Activated CD4-positive, alpha-beta memory T cell treated with anti-CD3 and anti-CD28 coated beads for 36 hours (primary cell): ENCODE measurements at places on chromosomes 4 and X. TPM values are rescaled to one million over a fixed set of nuclear protein-coding genes. Genes with fewer than 3 reads are reported as not detected.
A peak's percentile ranks its signal among the peaks of the same experiment; 100 is the strongest.

DNA sequence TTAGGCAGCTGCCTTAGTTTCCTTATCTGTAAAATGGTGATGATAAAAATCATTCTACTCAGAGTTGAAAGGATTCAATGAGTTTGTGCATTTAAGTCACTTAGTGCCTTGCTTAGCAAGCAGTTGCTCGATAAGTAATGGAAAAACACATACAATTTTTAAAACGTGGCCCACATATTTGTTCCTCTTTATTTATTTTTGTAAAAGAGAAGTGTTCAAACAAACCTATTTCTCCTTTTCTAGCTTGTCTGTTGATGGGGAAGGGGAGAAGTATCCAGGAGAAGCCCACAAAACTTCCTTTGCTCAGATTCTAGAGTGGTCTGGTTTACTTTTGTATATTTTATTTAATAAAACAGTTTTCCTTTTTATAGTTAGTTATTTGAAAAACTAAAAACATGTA is 3.3 kb upstream of the HPGDS start:
- H3K4me3 ChIP-seq: no peak overlapping the region
- H3K27me3 ChIP-seq: no peaks in the 10 kb centered on the region
- no peaks in the 10 kb centered on the region for H3K36me3 ChIP-seq

DNA sequence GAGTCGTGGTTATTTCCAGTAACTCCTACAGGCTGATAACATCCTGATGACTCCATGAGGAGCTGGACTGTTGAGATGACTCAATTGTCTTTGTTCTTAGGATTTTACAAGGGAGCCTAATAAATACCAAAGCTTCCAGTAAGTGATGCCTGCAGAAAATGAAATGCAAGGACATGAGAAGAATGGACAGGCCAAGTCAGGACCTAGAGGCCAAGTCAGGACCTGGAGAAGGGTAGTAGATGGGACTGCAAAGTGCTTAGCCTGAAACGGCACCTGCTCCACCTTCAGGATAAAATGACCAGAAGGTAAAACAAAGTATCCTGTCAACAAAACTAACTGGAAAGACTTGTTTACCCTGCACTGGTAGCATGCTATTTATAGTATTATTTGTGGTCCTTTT is 6.4 kb upstream of the SLC10A6 start:
- H3K27me3 ChIP-seq: no peaks in the 10 kb centered on the region
- H3K4me1 ChIP-seq: no peaks in the 10 kb centered on the region
- no peak for DNase-seq
- H3K36me3 ChIP-seq: no peaks in the 10 kb centered on the region
- H3K27ac ChIP-seq: no peak overlapping the region

DNA sequence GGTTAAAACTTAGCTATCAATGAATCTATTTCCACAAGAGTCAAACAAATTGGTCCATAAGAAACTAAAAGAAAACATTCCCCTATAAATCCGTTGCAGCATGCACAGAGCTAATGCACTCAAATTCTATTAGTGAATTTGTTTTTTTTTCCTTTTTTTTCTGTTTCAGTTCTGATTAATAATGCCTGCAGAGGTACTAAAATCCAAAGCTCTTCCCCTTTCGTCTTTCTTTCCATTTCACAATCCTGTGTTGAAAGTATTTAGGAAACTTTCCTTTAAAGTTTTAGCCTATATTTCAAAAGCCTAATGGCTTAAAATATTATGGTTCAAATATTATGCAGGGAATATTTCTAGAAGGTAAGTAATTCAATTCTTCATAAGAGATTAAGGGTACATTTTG is 45.9 kb upstream of the VEGFD start:
- H3K4me1 ChIP-seq: no peaks in the 10 kb centered on the region
- no peak for DNase-seq
- peaks cover 17% of the 10 kb centered on the region for H3K27me3 ChIP-seq
- H3K4me3 ChIP-seq: no peak overlapping the region
- no peaks in the 10 kb centered on the region for H3K36me3 ChIP-seq

DNA sequence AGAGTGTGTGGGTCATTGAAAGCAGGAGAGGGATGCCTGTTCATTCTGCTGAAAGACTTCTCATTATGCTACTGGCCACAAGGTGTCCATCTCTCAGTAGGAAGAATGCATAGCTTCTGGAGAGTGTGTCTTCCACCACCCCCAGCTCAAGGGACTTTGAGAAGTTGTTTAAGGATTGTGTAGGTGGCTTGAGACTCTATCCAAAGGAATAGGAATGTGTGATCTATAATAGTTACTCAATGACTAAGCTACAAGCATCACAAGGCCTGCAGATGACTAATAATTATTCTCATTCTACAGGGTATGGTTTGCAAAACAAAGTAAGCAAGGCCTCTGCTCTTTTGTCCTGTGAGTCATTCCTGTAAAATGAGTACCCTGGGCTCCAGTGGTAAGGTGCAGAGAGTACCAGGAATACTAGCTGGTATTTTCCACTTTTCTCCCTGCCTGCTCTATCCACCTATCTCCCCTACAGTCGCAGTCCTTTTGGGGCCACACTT is 279.8 kb upstream of the BOD1L1 start:
- no peaks in the 10 kb centered on the region for H3K36me3 ChIP-seq
- H3K4me3 ChIP-seq: no peak overlapping the region
- H3K4me1 ChIP-seq: no peaks in the 10 kb centered on the region
- no peak overlapping the region for H3K27ac ChIP-seq

DNA sequence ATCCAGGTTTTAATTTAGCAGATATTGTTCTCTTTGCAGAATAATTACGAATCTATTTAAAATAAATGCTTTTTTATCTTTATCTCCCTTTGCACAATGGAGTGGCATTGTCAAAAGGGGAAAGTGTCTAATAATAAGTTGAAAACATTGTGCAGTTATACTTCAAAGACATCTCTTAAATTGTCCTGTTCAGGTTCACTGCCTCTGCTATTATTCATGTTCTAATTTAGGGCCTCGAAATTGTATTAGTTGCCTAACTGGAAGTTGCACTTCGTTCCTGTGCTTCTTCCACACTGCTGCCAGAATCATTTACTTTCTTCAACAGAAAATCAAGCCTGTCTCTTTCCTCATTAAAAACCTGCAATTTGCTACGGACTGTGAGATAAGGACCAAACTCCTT is 150.5 kb upstream of the SPRY1 start:
- H3K27ac ChIP-seq: no peak overlapping the region
- no peaks in the 10 kb centered on the region for H3K27me3 ChIP-seq
- DNase-seq: no peak
- H3K4me1 ChIP-seq: no peaks in the 10 kb centered on the region
- H3K36me3 ChIP-seq: peaks cover 2% of the 10 kb centered on the region

DNA sequence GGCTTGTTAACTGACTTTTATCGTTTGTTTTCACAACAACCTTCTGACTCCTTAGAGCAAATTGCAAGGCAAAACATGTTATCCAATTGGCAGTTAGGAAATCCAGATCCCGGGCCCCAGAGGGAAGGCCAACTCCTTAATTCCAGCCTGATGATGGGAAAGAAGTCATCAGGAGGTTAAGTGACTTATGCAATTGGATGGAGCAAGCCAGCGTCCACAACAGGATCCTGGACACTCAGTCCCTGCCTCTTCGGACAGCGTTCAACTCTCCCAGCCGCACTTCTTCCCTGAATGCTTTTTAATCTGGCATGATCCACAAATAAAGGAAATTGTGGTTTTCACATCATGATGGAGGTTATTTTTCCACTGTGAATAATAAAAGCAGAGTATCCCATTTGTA is 310.1 kb downstream of the RAB28 start:
- no peak overlapping the region for H3K4me3 ChIP-seq
- H3K27me3 ChIP-seq: no peaks in the 10 kb centered on the region
- no peaks in the 10 kb centered on the region for H3K4me1 ChIP-seq

DNA sequence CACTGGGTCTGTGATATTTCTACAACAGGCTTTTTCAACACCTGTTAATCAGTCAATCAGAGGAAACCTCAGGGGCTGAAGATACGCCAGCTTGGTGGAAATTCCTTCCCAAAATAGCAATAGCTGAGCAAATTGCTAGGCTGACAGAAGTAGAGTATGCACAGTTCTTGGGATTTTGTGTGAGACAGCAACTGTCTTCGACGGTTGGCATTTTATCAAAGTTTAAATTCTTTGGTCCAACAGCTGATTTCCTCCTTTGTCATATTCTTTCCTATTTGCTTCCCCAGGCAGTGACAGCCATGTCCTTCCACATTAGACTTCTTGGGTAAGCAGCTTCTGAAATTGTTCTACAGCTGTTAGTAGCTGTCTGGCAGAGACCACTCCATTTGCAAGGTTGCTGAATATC is 8.0 kb upstream of the PALLD start:
- H3K36me3 ChIP-seq: no peaks in the 10 kb centered on the region
- H3K27ac ChIP-seq: no peak overlapping the region
- peaks cover 8% of the 10 kb centered on the region for H3K27me3 ChIP-seq
- H3K4me1 ChIP-seq: peaks cover 12% of the 10 kb centered on the region
- DNase-seq: no peak

DNA sequence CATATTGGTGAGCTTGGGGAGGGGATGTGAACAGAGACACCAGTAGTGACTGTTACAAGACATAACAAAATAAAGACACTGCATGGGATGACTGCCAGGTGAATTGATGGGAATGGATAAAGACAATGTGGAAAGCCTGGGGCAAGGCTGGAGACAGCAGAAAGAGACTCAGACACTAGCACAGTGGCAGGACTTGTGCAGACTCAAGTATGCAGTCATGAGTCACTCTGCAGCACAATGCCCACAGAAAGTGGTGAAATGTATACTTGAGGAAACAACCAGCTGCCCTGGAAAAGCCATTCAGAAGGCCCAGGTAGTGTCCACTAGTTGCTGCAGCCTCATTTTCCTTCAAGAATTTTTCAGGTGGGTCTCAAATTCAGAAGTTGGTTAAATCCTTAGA is 452.3 kb downstream of the MID1IP1 start:
- peak; percentile 16 for DNase-seq
- peaks cover 2% of the 10 kb centered on the region for H3K36me3 ChIP-seq
- H3K4me1 ChIP-seq: peaks cover 25% of the 10 kb centered on the region
- no peaks in the 10 kb centered on the region for H3K27me3 ChIP-seq
- no peak overlapping the region for H3K4me3 ChIP-seq
- H3K27ac ChIP-seq: no peak overlapping the region

DNA sequence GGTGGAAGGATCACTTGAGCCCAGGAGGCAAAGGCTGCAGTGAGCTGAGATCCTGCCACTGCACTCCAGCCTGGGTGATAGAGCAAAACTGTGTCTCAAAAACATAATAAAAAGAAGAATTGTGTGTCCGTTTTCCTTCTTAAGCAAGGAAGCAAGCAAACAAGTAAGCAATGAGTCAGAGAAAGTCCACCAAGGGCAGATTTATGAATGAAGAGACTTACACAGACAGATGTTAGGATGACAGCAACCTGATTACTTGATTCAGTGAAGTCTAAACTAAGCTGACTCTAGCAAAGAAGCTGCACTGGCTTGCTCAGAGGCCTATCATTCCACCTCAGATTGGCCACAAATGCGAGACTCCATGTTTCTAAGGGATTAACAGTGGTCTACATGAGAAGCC is 34.1 kb upstream of the SCML1 start:
- no peaks in the 10 kb centered on the region for H3K36me3 ChIP-seq
- no peaks in the 10 kb centered on the region for H3K27me3 ChIP-seq
- H3K27ac ChIP-seq: no peak overlapping the region
- H3K4me3 ChIP-seq: no peak overlapping the region
- no peak for DNase-seq
- no peaks in the 10 kb centered on the region for H3K4me1 ChIP-seq

- H3K27me3 ChIP-seq: no peaks in the 10 kb centered on the region
- H3K27ac ChIP-seq: no peak overlapping the region
- H3K4me3 ChIP-seq: no peak overlapping the region
- H3K36me3 ChIP-seq: no peaks in the 10 kb centered on the region
Measured at GRCh38 chrX:16628946-16629595, 20.9 kb upstream of the S100G start.

DNA sequence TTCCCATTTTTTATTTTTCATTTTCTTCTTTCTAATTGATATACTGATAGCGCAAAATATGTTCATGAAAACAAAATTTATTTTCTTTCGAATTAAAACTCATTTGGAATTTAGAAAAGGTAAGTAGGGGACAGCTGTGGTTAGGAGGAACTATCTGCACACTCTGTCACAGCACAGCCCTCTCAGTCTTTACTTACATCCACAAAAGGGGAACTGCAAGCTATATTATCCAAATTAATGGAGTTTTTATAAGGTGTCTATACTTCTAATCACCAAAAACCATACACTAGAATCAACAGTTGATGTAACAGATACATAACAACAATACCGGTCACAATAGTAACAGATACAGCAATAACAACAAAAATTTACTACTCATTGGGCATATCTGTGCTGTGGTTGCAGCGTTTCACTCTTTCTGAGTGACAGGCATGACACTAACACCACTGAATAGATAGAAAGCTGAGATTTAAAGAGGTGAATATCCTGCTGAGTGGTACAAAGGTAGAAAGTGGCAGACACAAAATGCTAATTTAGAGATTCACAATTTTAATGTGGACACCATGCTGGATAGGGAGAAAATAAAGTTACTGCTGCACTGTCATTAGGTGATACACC is 160.7 kb downstream of the PPP3CA start:
- no peaks in the 10 kb centered on the region for H3K27me3 ChIP-seq
- H3K36me3 ChIP-seq: peaks cover 12% of the 10 kb centered on the region
- H3K27ac ChIP-seq: no peak overlapping the region
- H3K4me3 ChIP-seq: no peak overlapping the region
- peaks cover 14% of the 10 kb centered on the region for H3K4me1 ChIP-seq

GRCh38 chr4:120723986-120724385 is 198.5 kb downstream of the PRDM5 start:
- DNase-seq: no peak
- H3K36me3 ChIP-seq: no peaks in the 10 kb centered on the region
- H3K4me1 ChIP-seq: no peaks in the 10 kb centered on the region
- no peak overlapping the region for H3K4me3 ChIP-seq
- H3K27ac ChIP-seq: no peak overlapping the region

DNA sequence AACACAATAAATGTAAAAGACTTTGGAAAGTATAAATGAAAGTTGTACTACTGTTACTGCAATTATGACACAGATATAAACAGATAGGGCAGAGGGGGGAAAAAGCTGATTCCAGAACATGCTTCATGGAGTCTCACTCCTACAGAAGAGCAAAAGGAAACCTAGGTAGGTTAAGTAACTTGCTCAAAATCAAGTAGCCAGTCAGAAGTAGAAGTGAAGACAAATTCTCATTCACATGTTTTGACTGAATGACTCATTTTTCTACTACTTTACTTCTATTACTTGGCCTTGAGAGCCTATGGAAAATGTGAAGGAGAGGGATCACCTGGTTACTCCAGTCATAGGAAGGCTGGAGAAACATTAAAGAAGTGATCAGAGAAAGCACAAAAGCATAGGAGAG is 23.6 kb upstream of the RASGEF1B start:
- H3K27me3 ChIP-seq: no peaks in the 10 kb centered on the region

GRCh38 chr4:92182006-92182735 is 121.6 kb upstream of the GRID2 start:
- H3K27me3 ChIP-seq: no peaks in the 10 kb centered on the region
- H3K27ac ChIP-seq: no peak overlapping the region
- no peak overlapping the region for H3K4me3 ChIP-seq
- DNase-seq: no peak
- H3K36me3 ChIP-seq: no peaks in the 10 kb centered on the region

DNA sequence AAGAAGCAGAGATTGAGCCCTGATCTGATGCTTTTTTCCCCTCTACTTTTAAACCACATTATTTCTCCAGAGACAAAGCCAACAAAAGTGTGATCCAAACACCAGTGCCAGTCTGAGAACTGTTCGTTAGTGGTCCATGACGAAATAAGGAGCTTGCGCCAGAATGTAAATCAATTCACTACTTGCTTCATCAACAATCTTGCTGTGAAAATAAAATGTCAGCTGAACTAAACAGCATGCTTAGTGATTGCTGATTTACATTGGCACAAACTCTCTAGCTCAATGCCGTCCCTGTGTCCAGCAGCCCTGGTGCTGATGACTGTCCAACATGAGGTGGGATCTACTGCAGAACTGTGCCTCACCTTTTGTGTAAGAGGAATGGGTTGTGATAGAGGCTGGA is 71.3 kb downstream of the SOX3 start:
- no peak overlapping the region for H3K27ac ChIP-seq
- no peaks in the 10 kb centered on the region for H3K4me1 ChIP-seq
- no peaks in the 10 kb centered on the region for H3K36me3 ChIP-seq
- peaks cover 1% of the 10 kb centered on the region for H3K27me3 ChIP-seq

Gene LRAT
- total RNA-seq: not detected

Gene BCORL1
- total RNA-seq: 10.5 TPM
